ENCODE measurements at places on chromosomes 16 and 17.
A peak's percentile ranks its signal among the peaks of the same experiment; 100 is the strongest.

- DNase-seq = peak; percentile 89
Measured at GRCh38 chr17:50269477-50270434, 4.5 kb upstream of the TMEM92 start.

- DNase-seq = peak; percentile 9
Measured at GRCh38 chr17:70906808-70907207, 737.5 kb downstream of the KCNJ2 start.

- DNase-seq = no peak
Measured at GRCh38 chr17:43526886-43527648, 19.1 kb downstream of the ETV4 start.

DNA sequence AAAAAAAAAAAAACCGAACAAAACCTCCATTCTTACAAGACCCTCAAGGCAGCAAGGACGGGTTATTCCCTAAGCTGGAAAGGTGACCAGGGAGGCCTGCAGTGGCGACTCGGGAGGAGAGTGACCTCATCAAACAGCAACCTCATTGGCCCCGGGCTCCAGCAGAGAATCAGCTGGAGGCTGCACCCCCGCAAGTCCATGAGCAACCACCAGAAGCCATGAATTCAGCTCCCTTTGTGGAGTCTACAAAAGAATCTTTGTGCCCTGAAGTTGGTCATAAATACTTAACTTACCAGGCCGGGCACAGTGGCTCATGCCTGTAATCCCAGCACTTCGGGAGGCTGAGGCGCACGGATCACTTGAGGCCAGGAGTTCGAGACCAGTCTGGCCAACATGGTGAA, 80.9 kb upstream of the CREBBP start:
- DNase-seq = peak; percentile 68

DNA sequence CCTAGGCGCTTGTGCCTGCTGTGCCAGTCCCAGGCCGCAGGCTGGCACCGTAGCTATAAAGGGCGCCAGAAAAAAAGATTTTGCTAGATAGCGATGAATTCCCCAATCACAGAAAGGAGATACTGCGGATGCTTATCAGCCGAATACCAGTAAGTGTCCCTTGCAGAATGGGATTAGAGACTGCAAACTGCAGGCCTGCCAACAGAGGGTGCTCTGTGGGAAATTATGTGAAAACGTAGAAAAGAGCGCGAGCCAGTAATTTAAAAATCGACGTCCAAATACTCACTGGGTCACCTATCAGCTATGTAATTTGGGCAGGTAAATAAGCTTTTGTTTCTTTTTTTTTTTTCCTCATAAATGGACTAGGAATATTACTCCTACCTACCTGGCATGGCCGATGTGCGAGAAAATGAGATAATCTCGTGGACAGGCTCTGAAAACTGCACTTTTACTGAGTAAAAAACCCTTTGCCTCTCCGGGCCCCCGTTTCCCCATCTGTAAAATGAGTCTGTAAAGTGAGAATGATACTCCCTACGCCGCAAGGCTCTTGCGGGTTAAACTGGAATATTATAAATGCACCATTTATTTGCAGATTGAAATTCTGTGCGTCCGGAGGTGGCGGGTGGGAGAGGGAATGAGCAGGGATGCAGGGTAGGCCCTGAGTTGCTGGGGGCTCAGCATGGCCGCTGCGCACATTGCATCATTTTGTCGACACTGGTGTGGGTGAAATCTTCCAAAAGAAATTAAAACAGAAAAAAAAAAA, 1.2 kb upstream of the COG1 start:
- DNase-seq = peak; percentile 76

GRCh38 chr17:20992416-20992815, 50.4 kb downstream of the USP22 start:
- no peak for DNase-seq

DNA sequence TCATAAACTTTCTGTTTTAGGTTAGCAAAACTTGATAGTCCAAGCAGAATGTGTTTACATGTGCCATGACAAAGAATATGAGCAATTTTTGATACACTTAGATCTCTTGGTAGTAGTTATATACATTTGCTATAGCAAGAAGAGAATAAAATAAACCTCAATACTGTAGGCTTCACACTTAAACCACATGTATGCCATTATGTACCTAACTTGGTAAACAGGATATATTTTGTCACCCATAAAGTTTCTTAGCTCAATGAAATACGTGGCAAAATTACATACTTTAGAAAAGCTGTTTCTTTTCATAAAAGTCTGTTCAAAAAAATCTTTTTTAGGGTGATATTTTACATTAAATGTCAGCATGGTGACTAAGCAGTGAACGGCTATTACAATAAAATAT, 184.7 kb downstream of the MYO1D start:
- DNase-seq = no peak

- no peak for DNase-seq
Measured at GRCh38 chr17:37750768-37751475, 6.1 kb upstream of the HNF1B start.

- DNase-seq = no peak
Measured at GRCh38 chr16:20874088-20874581, 26.0 kb downstream of the DCUN1D3 start.

DNA sequence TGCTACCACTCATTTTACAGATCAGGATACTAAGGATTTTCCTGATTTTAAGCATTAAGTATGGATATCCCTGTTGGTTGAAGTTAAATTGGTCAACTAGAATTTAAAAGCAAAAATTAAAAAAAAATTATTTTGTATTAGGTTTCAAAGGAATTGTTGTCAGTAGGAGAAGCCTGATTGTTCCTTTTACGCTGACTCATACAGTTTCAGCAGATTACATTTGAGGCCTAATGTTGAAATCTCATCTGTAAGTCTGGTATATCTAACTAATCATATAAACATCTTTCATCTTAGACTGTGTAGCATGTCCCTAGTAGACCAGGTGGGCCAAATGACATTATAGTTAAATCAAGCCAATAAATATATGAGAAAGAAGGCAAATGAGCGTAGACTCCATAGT, 83.5 kb downstream of the FTO start:
- DNase-seq = no peak

GRCh38 chr16:69199382-69199781, 12.4 kb downstream of the SNTB2 start:
- peak; percentile 54 for DNase-seq

GRCh38 chr17:30550512-30551273, 73.5 kb downstream of the GOSR1 start:
- DNase-seq = peak; percentile 34

GRCh38 chr17:63221939-63222338, 224.2 kb downstream of the CYB561 start:
- DNase-seq = no peak

Measured in EH (cell line).